ENCODE measurements at places on chromosomes 7 and 10. TPM values are rescaled to one million over a fixed set of nuclear protein-coding genes. Genes with fewer than 3 reads are reported as not detected.

DNA sequence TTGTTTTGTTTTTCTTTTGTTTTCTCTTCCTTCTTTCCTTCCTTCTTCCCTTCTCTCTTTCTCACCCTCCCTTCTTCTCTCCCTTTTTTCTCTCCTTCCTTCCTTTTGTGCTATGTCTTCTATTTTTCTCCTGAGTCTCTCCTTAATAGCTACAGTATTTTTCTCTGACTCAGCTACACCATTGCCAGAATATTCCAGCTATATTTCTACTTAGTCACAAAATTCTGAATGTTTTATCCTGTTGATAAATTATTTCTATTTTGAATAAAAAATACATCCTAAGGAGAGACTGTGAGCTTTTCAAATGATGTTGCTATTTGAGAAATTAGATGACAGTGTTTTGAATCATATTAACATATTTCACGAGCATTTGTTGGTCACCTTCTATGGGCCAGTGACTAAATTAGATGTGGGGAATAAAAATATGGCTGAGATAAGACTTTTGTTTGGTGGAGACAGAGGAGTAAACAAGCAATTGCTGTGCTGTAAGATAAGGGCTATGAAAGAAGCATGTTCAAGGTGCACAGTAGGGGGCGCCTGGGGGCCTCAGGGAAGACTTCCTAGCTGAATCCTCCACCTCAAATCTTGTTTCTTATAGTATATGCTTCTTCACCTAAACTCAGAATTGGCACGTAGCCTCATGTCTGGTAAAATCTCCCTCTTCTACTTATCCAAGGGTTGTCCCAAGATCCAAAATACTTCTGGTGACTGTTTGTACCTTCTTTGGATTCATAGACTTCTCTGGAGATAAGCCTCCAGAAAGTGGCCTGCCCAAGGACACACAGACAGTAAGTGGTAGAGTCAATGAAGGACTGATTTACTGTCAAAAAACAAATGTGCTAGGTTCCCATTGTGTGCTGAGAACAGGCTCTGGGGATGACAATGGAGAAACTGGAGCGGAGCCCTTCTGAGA, 115.5 kb upstream of the CREB5 start:
- no peak for DNase-seq

- no peak for DNase-seq
These were observed 175.2 kb downstream of the NSUN6 start for GRCh38 chr10:18476076-18476647.

- DNase-seq, result no peak
These were observed 349.1 kb upstream of the PODXL start for GRCh38 chr7:131905471-131905973.

DNA sequence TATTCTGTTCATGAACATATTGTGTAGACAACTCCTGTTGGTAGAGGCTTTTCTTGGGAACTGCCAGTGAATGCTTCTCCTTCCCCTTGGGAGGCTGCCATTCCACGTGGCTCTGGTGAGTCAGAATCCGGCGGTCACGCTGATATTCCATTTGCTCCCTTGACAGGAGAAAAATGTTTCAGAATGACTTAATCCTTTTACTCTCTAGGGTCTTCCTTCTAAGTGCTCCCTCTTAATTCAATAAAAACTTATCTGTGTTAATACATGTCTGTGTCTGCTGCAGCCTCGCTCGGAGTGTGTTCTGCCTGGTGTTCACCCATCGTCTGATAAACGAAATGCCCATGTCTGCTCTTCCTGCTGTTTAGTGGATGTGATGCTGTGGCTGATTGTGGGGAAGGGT, 278.6 kb downstream of the ARHGAP12 start:
- DNase-seq, result no peak

GRCh38 chr7:88600695-88601094, 158.8 kb upstream of the ZNF804B start:
- no peak for DNase-seq

HOXA9 gene
- total RNA-seq, result 104 TPM

SRGN gene
- total RNA-seq, result 121 TPM

BAMBI gene
- total RNA-seq, result 12.6 TPM

TUBAL3 gene
- total RNA-seq, result not detected
